Nucleus accumbens (tissue), 56 donors: ENCODE measurements at places on chromosomes 3 and 15.

DNA sequence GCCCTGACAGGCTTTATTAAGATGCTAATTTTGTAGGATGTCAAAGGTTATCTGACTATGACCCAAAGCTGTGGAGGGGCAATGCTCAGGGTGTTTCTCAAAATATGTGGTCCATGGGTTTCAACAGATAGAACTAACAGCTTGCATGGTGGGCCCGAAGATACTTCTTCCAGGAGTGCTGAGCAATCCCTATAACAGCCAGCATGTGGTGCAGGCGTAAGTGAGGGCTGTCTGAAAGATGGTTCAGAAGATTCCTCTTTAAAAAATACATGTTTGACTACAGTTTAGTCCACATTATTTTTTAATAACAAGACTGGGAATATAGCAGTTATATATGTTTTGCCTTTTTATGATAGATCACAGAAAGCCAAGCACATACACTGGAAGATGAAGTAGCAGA is 7.6 kb downstream of the SCG3 start:
- DNase-seq: no peak

DNA sequence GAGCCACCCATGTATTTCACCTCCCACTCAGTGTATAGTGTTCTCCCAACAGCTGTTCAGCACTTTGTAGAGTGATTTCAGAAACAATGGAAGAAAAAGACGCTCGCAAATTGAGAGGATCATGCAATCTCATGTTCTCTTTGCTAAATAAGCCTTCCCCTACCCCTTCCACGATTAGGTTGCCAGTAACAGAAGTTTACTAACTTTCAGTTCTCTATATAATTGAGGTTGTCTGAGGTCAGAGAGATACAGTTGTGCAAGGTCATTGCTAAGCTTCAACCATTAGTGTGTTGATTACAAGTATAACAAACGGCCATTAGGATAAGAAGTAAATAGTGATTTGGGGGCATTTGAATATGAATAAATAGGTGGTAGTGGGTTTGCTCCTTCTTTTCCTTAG is 99.6 kb downstream of the TUSC7 start:
- no peak for DNase-seq

DNA sequence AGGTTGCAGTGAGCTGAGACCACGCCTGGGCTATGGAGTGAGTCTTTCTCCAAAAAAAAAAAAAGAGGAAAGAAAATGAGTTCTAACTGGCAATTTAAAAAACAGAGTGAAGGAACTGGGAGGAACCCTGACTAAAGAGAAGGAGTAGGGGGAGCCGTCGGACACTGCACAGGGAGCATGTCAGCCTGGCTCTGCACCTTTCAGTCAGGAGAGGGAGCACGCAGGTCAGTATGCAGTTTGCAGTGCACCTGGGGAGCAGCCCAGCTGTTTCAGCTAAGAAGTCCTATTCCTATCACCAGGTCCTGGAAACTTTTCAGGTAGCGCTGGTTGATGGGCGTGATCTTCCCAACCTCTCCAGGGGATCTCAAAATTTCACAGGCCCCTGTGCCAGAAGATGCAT is 14.9 kb upstream of the ZXDC start:
- no peak for DNase-seq

GRCh38 chr3:11635680-11636393 is 7.9 kb downstream of the VGLL4 start:
- no peak for DNase-seq

DNA sequence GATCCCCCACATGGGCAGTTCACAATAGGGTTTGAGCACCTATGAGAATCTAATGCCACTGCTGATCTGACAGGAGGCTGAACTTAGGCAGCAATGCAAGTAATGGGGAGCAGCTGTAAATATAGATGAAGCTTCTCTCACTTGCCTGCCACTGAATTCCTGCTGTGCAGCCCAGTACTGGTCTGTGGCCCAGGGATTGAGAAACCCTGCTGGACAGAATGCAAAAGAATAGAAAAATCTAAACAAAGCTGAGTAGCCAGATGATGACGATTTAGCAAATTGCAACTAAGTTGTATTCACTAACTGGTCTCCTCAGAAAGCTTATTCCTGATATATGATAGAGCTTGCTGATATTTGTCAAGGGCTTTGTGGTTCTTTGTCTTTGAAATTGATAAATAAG is 34.3 kb upstream of the APH1B start:
- no peak for DNase-seq

DNA sequence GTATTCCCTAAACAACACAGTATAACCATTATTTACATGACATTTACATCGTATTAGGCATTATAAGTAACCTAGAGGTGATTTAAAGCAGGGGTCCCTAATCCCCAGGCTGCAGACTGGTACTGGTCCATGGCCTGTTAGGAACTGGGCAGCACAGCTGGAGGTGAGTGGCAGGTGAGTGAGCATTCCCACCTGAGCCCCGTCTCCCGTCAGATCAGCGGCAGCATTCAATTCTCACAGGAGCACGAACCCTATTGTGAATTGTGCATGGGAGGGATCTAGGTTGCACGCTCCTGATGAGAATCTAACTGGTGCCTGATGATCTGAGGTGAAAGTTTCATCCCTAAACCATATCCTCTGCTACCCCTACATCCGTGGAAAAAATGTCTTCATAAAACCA is 138.2 kb downstream of the ATP10A start:
- DNase-seq: no peak

DNA sequence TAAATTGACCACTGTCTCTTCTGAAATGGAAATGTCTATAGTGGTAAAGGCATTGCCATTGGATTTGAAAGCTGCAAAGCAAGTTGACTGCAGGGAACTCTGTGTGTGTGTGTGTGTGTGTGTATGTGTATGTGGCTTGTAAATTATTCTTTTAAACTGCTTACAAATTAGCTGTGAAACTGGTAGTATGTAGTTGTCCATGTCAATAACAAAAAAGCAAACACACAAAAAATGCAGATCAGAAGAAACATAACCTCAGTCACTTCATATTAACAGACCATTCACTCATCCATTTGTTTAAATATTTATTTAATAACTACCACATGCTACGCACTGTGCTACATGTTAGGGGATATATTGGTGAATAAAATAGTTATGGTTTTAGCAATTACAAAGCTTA is 837.7 kb downstream of the FHIT start:
- no peak for DNase-seq

GRCh38 chr15:99365242-99365641 is 114.0 kb downstream of the LRRC28 start:
- DNase-seq: no peak

DNA sequence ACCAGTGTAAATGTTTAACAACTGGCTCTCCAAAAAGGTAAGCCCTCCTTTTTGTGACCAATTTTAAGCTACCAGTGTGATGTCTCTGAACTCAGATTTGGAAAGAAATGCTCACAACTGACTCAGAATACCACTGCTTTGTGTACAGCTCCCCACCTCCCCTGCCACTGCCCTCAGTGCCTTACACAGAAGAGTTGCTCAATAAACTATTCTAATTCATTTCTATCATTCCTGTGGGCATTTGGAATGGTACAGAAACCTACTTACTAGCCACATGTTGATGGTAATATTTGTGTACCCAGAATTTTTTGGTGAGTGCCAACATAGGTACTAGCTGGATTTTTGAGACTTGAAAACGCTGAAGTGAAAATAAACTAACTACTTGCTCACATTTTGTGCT is 16.0 kb downstream of the LRRN1 start:
- no peak for DNase-seq

GRCh38 chr3:6807967-6808588 is 52.8 kb upstream of the GRM7 start:
- no peak for DNase-seq

GRCh38 chr3:69724722-69725435 is 14.4 kb upstream of the MITF start:
- no peak for DNase-seq

- DNase-seq: no peak
Measured at GRCh38 chr3:6709178-6709577, 151.7 kb upstream of the GRM7 start.

- no peak for DNase-seq
Measured at GRCh38 chr3:71311661-71312046, 271.9 kb downstream of the FOXP1 start.

DNA sequence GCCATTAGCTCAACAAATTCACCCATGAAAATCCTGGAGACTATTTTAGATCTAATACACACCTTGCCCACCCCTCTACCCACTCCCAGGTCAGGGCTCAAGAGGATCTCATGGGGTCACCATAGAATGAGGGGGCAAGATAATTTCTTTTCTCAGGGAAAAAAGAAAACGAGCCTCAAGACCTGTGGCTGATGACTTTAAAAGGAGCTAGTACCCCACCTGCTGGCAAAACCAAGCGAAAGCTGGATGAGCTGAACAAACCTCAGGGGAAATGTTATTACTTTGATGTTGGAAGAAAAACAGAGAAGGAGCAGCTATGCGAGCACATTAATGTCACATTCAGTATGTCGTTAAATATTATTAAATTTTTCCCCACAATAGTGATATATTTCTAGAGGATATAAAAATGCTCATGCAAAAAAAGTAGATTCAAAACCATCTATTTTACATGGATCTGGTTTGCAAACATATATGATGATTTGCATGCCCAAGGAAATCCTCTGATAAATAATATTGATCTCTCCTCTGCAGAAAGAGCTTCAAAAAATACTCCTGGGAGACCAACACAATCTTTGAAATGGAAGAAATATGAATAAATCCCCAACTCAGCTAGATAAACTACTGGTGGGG is 37.7 kb downstream of the PLD1 start:
- DNase-seq: peak; percentile 59

GRCh38 chr3:188979669-188980310 is 192.0 kb upstream of the TPRG1 start:
- DNase-seq: no peak

GRCh38 chr3:127068111-127068810 is 85.3 kb downstream of the PLXNA1 start:
- DNase-seq: no peak

DNA sequence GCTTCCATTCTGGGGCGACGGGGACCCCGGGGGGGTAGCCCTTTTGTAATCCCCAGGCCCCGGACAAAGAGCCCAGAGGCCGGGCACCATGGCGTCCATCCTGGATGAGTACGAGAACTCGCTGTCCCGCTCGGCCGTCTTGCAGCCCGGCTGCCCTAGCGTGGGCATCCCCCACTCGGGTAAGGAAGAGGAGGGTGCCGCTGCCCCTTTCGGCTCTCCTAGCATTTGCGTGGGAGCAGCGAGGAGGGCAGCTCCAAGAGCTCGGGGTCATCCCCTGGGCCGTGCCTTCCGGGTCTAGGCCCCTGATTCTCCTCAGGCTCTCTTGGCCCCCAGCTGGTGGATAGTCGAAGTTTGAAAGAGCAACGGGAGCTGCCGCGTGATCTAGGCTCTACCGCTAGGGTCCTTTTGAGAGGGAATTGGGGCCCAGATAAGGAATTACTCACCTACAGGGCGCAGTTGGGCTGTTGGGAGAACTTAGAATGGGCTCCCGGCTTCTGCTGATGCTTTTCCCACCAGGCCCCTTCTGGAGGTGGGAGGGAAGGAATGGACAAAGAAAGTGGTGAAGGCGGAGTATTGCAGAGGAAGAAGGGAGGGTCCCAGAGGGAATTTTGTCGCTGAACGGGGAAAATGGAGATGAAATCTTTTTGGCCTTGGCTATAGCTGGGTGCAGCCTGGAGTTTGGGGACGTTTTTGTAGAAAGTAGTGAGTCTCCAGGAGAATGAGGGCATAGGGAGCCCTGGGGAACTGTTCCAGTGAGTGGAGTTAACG is 615 bp downstream of the VPS18 start:
- DNase-seq: no peak

DNA sequence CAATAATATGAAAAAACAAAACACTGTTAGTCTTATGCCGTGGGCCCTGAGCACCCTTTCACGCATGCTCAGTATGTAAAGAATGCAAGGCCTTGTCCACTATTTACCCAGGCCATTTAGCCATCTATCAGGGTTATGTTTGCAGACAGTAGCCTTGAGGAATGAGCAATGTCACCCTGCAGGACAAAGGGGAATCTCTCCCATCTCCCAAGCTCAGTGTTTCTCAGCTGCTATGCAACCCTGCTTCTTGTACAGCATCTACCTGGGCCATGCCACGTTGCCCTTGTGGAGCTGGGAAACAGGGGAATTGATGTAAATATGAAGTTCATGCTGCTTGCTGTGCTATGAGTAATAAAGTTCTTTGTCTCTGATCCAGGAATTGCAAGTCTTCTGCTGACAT is 51.5 kb upstream of the SLCO2A1 start:
- no peak for DNase-seq

GRCh38 chr3:59056706-59057105 is 6.9 kb upstream of the CFAP20DC start:
- no peak for DNase-seq

DNA sequence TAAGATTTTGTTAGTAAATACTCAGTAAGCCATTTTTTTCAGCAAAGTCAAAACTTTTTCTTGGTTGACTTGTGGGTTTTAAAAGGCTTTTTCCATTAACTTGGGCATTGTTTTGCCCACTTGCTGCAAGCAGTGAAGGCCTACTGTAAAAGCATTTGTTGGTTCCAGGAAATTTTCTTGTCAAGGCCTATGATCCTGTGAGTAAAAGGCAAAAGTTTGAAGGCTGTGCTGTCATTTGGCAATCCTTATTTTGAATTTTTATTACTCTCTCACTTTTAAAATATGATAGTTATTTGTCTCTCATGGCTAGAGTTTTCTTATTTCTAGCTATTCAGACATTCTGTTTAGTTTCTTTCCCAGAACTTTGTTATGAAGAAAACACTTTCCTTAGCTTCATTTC is 13.0 kb downstream of the P2RY12 start:
- no peak for DNase-seq
